PC-3 (cell line): ENCODE measurements at places on chromosomes 6 and 20.

- peak; percentile 37 for DNase-seq
These were observed 115.9 kb downstream of the FYN start for GRCh38 chr6:111757342-111757741.

GRCh38 chr6:73236144-73236750, 11.0 kb upstream of the KHDC1L start:
- DNase-seq, result peak; percentile 89

DNA sequence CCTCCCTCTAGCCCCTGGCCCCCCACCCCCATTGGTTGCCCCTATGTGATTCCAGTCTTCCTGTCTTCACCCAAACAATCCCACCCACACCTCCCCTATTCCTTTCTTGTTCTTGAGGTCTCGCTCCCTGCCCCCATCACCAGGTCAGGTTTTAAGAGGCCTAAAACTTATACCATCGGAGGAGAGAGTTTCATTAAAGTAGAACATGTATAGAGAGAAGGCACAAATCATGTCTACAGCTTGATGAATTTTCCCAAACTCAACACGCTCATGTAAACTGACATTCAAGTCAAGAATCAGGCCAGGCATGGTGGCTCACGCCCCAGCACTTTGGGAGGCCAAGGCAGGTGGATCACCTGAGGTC, 44.5 kb downstream of the TGM2 start:
- no peak for DNase-seq

DNA sequence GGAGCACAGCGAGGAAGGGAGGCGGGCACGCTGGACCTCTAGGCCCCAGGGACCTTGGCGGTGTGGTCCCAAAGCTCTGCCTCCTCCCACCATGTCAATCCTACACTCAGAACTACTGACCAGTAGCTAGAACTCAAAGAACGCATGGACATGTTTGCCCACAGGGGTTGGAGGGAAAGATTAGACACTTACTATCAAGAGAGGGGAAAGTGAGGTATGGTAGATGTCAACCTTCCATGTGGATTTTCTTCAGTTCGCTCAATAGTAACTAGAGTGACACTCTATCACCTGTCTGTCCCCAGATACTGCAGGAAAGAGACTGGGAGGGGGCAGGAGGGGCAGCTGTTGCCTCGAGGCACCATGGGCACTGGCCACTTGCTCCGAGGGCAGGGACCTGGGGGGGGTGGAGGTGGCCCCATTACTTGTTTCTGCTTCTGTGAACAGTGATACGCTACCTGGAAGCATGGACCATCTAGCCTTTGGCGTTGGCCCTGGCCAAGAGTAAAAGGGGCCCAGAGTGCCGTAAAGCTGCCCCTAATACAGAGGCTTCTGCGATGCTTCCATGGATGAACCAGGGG, 912 bp upstream of the DIDO1 start:
- no peak for DNase-seq

DNA sequence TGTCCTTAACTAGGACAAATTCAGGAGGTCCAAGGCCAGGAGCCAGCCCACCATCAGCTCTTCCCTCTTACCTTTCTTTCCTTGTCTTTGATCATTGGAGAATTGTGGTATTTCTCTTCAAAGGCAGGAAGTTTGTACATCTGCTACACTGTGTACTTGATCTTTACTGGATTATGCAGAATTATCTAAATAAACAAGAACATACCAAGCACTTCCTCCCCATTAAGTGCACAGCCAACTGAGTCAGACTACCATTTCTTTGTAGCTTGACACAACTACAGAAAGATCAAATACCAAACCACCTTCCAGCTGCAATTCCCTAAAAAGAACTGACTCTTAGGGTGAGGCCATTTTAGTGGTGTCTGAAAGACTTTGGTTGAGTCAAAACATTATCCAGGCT, 195.1 kb downstream of the HDGFL1 start:
- DNase-seq, result peak; percentile 78

GRCh38 chr6:39908838-39909583, 25.3 kb downstream of the MOCS1 start:
- no peak for DNase-seq

- peak; percentile 25 for DNase-seq
These were observed 12.5 kb downstream of the NELFCD start for GRCh38 chr20:58993332-58994248.
